Activated CD4-positive, CD25-positive, alpha-beta regulatory T cell treated with anti-CD3 and anti-CD28 coated beads, Interleukin-2, amount 50 U/mL, for 72 hours (primary cell): ENCODE measurements at places on chromosomes 11 and 22.

GRCh38 chr11:94895971-94896370 lies 77.4 kb downstream of the CWC15 start:
- DNase-seq, result no peak

- no peak for DNase-seq
Measured at GRCh38 chr11:2724653-2725367, 25.0 kb upstream of the KCNQ1OT1 start.

- DNase-seq, result no peak
Measured at GRCh38 chr11:7275133-7275532, 23.4 kb downstream of the SYT9 start.

- no peak for DNase-seq
Measured at GRCh38 chr11:127625402-127625801, 624.8 kb upstream of the KIRREL3 start.

- DNase-seq, result peak; percentile 60
Measured at GRCh38 chr11:65927904-65928397, 8.7 kb downstream of the DRAP1 start.

DNA sequence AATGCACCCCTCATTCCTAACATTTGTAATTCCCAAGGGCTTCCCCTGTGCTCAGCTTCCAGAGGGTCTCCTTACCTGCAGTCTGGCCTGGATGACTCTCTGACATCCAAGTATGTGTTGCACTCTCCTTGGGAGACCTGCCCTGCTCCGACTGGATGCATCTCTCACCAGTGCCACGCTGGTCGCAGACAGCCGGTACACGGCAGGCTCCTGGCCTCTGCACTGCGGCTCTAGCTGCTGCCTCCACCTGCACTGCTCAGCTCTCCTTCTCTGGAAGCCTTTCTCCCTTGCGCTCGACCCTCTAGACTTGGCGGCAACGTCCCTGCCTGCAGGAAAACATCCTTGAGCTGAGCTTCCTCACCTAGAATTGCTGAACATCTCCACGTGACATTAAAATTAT lies 685.9 kb downstream of the BRD1 start:
- DNase-seq, result no peak
